Activated CD8-positive, alpha-beta memory T cell treated with anti-CD3 and anti-CD28 coated beads for 24 hours (primary cell): ENCODE measurements at places on chromosomes 4 and X.

DNA sequence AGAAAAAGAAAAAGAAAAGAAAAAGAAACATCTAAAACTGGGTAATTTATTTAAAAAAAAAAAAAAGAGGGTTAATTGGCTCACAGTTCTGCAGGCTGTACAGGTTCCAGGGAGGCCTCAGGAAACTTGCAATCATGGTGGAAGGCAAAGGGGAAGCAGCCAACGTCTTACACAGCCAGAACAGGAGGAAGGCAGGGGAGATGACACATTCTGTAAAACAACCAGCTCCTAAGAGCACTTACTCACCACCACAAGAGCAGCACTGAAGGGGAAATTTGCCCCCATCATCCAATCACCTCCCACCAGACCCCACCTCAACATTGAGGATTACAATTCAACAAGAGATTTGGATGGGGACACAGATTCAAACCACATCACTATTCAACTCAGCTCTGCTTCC lies 36.8 kb upstream of the TMEM184C start:
- DNase-seq = no peak

DNA sequence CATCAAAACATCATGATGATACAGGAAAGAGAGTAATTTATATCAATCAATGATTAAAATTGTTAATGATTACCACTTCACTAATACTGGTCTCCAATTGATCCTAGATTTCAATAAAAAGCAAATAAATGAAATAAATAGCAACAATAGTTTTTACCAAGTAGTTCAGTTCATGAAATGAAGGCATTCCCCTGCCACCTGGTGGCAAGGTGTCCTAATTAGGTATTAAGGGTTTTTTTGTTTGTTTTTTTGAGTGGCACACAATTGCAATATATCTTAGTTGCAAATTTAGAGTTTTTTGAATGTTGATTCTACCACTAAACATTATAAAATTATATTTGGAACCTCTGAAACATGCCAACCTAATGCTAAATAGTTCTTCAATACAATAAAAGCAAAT lies 157.4 kb upstream of the PDE5A start:
- DNase-seq = no peak

DNA sequence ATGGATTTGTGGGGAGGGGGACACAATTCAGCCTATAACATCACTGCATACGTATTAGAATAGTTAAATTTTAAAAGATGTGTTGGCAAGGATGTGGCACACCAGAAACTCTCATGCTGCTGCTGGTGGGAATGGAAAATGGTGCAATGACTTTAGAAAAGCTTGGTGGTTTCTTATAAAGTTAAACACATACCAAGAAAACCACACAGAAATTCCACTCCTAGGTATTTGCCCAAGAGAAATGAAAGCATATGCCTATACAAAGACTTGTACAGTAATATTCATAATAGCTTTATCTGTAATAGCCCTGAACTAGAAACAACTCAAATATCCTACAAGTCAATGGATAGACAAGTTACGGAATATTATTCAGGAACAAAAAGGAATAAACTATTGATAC lies 71.3 kb upstream of the PDHA1 start:
- DNase-seq = no peak

DNA sequence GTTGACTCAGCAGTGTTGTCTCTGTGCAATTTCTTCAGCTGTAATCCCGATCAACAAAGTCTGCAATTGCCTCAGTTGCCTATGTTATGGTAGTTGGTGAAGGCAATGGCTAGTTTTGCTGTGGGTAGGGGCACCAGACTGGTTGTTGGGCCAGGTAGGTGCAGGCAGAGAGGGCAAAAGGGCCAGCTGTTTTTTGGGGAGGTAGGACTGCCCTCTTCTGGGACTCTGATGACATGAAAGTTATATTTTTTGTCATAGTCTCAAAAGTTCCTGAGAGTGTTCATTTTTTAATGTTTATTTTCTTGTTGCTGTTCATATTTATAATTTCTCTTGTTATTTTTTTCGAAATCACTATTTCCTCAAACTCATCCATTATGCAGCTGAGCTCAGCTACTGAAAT lies 25.1 kb downstream of the DCAF12L2 start:
- DNase-seq = no peak

DNA sequence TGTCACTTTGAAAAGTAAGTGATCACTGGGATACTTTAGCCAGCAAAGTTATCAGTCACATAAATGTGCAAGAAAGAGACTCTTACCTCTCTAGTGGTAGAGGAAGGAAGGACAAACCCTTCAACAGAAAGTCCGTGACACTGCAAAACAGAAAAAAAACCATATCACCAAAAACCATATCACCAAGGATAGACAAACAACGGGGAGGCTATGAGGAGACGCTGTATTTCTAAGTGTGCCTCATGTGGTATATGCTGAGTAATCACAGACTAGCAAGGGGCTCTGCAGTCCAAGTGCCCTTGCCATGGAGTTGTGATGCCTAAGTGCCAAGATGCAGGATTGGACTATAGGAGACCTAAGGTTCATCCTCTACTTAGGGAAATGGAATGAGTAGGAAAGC lies 11.5 kb upstream of the HDAC8 start:
- no peak for DNase-seq

DNA sequence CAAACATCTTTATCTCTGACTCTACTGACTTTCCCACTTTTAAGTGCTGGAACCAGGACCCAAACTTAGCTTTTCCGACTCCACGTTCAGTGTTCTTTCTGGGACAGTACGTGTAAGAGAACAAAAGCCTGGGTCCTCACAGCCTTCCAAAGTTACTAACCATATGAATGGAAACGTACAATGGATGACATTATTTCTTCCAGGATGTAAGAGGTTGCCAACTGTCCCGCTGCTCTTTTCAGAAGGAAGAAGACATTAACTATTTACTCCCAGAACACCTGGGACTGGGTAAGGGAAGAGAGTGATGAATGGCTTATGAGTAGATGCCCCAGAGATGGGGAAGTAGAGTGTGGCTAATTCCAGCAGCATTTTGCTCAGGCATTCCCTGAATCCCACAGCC lies 114.7 kb downstream of the TRAPPC11 start:
- no peak for DNase-seq

GRCh38 chr4:156790866-156791265 lies 180.7 kb downstream of the PDGFC start:
- DNase-seq = no peak

GRCh38 chr4:148986951-148987350 lies 544.7 kb upstream of the NR3C2 start:
- DNase-seq = no peak
